D721Med (cell line): ENCODE measurements at places on chromosomes 6 and 20.

DNA sequence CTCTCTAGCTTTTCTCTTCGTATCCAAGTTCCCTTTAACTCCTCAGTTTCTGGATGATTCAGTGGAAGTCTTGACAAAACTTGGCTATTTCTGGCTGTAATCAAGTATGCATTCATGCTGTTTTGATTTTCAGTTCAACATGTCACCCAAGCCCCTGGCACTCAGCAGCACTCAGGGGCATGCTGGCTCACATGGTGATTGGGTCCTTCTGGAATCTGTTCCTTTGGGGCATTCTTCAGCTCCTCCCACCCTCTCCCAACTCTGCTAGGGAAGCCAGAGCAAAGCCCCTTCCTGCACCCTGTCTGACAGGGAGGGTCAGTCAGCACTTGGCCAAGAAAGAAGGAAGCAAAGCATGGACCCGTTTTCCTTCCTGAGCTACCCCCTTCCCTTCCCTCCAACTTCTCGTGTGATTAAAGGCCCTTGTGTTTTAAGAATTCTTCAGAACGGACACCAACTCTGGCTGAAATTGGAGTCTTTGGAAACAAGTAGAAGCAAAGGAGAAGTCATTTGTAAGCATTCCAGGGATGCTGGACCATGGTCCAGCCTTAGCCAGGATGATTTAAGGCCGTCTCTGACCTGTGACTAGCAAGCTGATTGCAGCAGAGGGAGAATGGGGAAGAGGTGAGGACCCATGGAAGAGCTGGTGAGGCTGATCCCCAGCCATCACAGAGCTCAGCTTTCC is 7.1 kb downstream of the PLEKHG1 start:
- no peak for DNase-seq

- no peak for DNase-seq
These were observed 27.8 kb downstream of the FGD2 start for GRCh38 chr6:37033255-37033654.

GRCh38 chr6:142336787-142337186 is 35.0 kb downstream of the ADGRG6 start:
- DNase-seq: no peak

DNA sequence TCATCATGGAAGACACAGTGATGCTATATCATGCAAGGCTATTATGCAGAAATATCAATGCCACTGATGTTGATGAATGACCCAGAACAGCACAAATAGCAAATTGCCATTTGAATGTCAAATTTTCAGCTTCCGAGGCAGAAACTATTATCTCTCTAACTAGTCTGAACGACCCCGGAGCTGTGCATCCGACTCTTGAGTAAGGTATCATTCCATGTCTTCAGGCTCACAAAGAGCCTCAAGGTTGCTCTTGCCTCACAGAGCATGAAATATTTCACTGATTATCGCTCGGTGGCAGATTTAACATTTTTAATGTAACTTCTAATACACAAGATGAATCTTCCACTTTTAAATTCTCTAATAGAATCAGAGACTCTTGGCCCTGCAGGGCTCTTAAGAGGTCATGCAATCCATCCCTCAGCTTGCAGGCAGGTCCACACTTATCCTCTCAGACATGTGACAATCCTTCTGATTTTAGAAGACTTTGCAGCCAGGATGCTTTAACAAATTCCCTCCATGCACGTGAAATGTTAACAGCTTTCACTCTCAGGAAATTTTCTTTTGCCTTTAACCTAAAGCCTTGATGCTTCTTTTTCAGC is 221.0 kb downstream of the FRK start:
- DNase-seq: no peak

DNA sequence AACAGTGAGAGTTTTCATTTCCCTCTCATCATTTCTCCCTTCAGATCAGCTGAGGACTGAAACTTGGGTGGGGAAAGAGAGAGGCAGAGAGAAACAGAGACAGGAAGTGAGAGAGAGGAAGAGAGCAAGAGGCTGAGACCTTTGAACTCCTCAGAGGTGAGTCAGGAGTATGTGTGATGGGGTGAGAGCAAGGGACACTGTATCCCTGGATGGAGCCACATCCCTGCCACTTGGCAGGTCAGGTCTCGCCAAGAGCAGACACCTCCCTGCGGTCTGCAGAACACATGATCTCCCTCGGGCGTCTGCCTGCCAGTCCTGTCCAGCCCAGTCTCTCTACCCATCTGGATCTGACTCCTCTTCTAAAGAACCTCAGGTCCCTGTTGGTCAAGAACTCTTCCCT is 62.7 kb upstream of the SYNDIG1 start:
- DNase-seq: no peak

- no peak for DNase-seq
These were observed 22.3 kb downstream of the MARCKS start for GRCh38 chr6:113879186-113880096.

GRCh38 chr6:7910298-7910653 is 312 bp downstream of the TXNDC5 start:
- no peak for DNase-seq

DNA sequence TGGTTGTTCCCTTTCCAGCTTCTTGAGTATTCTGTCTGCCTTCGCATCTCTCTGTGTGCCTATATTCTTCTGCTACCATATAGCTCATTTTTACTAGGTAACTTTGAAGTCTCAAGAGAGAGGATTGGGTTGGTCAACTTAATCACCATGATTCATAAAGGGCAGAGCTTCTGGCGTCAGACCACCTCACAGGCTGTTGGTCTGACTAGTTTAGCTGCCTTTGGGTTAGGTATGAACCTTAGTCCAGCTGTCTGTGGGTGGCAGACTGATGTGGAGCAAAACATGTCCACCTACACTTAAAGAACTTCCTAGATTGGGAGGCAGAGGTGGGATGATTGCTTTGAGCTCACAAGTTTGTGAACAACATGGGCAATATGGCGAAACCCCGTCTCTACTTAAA is 192.2 kb upstream of the SGK1 start:
- DNase-seq: no peak

- DNase-seq: no peak
These were observed 639 bp upstream of the ZNF335 start for GRCh38 chr20:45972500-45973183.

DNA sequence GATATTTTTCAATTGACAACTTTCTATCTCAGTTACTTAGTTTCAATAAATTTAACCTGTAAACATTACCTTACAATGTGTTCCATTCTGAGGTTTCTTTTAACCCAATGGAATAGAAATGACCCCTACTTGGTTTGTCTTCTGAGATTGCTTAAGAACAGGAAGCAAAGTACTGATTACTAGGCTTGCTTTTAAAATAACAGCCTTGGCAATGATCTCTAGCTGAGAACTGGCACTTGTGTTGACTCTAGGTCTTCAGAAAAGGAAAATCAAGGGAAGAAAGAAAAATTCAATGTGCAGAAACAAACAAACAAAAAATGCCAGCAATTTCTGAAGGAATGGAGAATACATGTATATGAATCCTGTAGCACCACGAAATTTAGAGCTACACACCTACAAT is 66.1 kb downstream of the SYNE1 start:
- no peak for DNase-seq

- no peak for DNase-seq
These were observed 32.7 kb downstream of the CYP24A1 start for GRCh38 chr20:54140927-54141566.

DNA sequence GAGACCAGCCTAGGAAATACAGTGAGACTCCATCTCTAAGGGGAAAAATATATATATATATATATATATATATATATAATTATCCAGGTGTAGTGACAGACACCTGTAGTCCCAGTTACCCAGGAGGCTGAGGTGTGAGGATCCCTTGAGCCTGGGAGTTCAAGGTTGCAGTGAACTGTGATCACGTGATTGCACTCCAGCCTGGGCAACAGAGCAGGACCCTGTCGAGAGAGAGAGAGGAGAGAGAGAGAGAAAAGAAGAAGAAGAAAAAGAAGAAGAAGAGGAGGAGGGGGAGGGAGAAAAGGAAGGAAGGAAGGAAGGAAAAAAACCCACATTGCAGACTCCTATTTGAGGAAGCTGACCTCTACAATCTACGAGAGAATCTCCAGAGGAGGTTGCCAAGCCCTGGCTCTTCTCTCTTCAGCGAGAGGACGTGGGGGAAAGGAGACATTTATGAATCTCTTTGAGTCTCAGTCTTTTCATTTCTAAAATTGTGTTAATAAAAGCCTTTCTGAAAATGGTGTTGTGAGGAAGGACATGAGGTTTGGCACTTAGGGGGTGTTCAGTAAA is 49.7 kb downstream of the COL11A2 start:
- DNase-seq: no peak

GRCh38 chr6:89596056-89596455 is 42.5 kb downstream of the LYRM2 start:
- no peak for DNase-seq

GRCh38 chr20:40545478-40545877 is 143.6 kb downstream of the MAFB start:
- no peak for DNase-seq

- DNase-seq: no peak
These were observed 72.8 kb upstream of the CEP85L start for GRCh38 chr6:118724211-118724610.

GRCh38 chr6:132275066-132275970 is 126.0 kb downstream of the MOXD1 start:
- DNase-seq: no peak

GRCh38 chr20:32190616-32191415 is 16.7 kb downstream of the PLAGL2 start:
- no peak for DNase-seq

DNA sequence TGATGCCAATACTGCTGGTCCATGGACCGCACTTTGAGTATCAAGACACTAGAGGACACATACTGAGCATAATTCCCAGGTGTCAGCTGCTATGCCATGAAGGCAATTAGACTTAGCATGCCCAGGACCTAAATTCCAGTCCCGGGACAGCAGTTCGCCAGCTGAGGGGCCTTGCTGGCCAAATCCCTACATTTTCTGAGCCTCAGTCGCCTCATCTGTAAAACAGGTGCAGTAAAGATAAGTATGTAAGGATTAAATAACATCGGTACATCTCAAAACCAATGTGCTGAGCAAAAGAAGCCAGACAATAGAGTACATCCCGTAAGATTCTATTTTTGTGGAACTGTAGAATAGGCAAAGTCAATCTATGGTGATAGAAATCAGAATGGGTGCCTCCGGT is 1.0 kb downstream of the BFSP1 start:
- no peak for DNase-seq

DNA sequence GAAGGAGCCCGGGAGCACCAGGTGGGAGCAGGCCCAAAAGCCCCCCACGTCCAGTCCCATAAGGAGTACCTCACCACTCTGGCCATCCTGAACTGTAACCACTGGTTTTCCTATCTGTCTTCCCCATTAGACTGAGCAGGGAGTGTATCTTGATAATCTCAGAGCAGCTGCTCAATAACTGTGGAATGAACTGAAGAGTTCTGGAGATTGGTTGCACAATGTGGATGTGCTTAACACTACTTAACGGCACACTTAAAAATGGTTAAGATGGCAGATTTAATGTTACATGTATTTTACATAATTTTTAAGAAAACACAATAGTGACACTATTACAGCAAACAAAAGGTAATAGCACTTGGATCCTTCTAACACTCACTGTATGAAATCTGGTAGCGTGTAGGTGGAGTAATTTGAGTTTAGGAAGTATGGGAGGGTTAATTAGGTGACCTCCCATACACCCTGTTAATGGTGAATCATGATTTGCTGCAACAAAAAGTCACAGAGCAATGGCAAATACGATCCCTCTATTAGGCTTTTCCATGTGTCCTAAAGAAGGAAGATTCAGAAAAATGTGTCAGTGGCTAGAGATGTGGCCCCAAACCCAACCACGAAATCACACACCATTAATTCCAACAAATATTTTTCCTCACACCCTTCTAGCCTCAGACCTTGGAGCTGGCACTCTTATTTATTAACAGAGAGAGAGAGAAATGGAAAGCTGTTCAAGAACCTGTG is 18.4 kb downstream of the TRAM2 start:
- DNase-seq: no peak

DNA sequence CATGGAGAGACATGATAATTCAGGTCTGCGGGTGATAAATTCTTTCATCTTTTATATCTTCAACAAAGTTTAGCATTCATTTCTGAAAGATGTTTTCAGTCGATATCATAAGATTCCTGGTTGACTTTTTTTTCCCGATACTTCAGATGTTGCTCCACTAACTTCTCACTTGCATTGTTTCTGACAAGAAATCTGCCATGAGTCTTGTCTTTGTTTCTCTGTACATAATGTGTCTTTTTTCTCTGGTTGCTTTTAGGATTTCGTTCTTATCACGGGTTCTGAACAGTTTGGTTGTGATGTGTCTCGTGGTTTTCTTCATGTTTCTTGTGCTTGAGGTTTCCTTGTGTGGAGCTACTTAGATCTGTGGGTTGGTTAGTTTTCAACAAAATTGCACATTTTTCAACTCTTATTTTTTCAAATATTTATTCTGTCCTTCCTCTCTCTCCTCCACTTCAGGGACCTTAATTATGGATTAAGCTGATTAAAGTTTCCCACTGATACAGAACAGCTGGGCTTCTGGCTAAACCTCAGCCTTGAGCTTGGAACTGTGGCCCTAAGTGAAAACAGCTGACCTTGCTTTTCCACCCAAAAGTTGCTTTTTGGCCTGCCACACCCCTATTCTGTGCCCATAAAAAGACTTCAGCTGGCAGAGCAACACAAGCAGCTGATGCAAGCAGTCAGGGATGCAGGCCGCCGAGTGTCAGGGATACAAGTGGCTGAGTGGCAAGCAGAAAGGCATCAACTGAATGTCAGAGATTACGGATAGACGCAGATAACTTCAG is 97.9 kb upstream of the SNX9 start:
- DNase-seq: no peak

GRCh38 chr20:62888406-62888805 is 26.8 kb upstream of the TCFL5 start:
- no peak for DNase-seq

DNA sequence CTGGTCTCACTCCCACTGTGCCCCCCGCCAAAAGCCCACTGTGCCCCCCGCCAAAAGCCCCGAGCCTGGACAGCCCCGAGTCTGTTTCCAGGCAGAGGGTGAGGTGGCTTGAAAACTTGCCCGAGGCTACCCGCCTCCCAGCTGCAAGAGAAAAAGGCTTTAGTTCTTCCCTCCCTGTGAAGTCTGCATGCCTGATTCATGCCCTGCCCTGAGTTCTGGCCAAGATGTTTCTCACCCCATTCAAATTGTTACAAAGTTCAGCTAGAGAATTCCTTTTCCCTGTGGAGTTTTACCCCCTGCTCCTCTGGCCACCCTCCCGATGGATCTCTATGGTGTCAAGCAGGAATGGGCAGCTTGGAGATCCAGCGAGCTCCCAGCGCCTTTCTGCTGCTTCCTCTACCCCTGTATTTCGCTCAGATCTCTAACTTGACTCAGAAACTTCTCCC is 298.8 kb upstream of the MAP3K7 start:
- no peak for DNase-seq

- DNase-seq: no peak
These were observed 79.0 kb downstream of the ANKEF1 start for GRCh38 chr20:10113746-10114145.

GRCh38 chr6:162100096-162100495 is 627.5 kb downstream of the PRKN start:
- no peak for DNase-seq
